Activated CD4-positive, alpha-beta memory T cell treated with anti-CD3 and anti-CD28 coated beads, Interleukin-2, amount 10 ng/mL, durations not matched to agents 7 days and 5 days (primary cell): ENCODE measurements at places on chromosomes 12 and 14. TPM values are rescaled to one million over a fixed set of nuclear protein-coding genes. Genes with fewer than 3 reads are reported as not detected.

The METTL3 gene
- 77.6 TPM for total RNA-seq

The KRT2 gene
- not detected for total RNA-seq

DNA sequence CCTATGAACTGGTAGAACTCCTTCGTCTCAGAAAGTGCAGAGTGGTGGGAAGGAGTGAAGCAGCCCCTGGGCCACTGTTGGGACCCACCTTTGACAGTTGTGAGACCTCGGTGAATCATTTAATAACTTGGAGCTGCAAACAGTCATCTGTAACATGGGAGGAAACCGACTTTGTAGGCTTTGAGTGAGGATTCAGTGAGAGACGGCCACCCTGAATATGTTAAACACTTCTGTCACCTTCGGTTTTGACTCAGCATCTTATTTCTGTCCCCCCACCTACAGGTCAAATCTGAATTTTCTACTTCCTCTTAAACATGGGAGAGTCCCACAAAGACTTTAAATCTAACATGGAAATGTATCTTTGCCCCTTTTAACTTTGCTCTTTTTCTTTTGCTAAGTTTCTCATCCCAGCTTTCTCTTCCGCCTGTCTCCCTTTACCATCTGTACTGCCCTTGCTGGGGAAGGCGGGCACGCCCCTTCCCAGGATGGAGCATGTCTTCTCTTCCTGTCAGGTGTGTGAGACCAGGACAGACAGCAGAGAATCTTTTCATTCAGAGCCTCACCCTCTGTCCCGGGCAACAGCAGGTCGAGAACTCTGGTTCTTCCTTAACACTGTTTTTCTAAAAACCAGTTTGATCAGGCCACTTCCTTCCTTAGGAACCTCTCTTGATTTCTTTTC lies 37.1 kb downstream of the ZC3H14 start:
- H3K27me3 ChIP-seq: no peaks in the 10 kb centered on the region
- peaks cover 57% of the 10 kb centered on the region for H3K36me3 ChIP-seq
- H3K4me3 ChIP-seq: peak overlapping the region; percentile 34
- DNase-seq: peak; percentile 37

DNA sequence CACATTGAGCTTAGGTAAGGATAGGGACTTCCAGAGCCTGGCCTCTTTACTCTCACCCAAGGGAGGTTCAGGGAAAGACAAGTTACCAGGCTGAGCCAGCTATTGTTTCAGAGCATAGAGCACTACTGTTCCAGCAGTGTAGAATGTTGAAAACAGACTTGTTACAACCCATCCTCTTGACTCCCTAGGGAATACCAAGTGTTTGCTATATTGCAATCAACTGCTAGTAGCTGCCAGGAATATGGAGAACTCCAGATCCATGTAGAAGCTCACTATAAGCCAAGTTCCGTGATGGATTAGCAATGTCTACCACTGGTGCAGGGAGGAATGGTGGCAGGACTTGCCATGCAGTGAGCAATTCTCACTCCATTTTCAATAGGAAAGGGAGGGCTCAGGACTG lies 199.8 kb upstream of the RBM19 start:
- no peaks in the 10 kb centered on the region for H3K36me3 ChIP-seq
- no peaks in the 10 kb centered on the region for H3K4me1 ChIP-seq

DNA sequence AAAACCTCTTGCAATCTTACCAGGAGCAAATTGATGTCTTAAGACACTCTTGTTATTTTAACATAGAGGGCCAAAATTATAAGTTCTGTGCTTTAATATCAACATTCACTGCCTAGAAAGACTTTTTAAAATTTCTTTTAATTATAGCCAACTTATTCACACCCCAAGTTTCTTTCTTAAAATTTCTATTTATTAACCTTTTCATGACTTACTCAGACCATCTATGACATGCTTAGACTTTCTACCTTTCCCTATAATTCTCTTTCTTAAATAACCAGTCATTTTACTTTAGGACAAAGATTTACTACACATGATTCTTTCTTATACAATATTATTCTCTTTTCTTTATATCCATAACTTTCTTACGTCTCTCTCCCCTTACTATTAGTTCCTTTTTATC lies 220.4 kb downstream of the NUBPL start:
- no peak overlapping the region for H3K4me3 ChIP-seq
- H3K27me3 ChIP-seq: no peaks in the 10 kb centered on the region
- H3K4me1 ChIP-seq: no peaks in the 10 kb centered on the region
- DNase-seq: no peak
- H3K27ac ChIP-seq: no peak overlapping the region
- H3K36me3 ChIP-seq: no peaks in the 10 kb centered on the region
